ENCODE measurements at places on chromosomes 11 and 22.

- ATAC-seq: peak; percentile 68
Observed at GRCh38 chr22:39472570-39473556, 16.1 kb downstream of the MGAT3 start.

GRCh38 chr22:23035557-23036277 lies 34.6 kb upstream of the GNAZ start:
- peak; percentile 63 for ATAC-seq

DNA sequence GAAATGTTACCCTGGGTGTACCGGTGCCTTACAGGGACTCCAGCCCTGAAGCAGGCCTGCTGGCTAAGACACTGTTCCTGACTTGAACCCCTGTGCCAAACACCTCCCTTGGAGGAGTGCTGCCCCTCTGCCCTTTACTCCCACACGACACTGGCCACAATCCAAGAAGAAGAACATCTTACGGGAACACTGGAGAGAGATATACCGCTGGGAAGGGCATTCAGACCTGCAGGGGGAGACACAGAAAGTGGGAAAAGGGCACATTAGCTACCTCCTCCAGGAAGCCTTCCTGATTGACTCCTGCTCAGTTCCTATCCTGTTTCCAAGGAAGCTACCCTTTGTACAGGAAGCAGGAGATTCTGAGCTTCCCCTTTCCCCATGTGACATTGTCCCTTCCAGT lies 18.7 kb downstream of the TMPRSS13 start:
- no peak for ATAC-seq

DNA sequence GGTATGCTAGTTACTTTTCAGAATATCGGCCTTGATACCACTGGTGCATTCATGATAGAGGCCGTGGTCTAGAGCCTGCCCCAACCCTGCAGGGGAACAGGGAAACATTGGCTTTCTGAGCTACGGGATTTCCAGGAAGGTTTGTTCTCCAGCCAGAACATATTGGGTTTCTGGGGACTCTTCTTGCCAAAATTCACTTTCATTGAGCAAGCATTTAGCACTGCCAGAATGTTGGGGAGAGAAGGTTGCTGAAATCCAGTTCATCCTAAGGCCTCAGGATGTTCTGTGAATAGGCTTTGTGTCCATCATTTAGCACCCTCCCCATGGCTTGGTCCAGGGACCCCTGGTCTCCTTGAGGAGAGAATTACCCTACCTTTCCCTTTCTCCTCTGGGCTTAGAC lies 36.7 kb downstream of the DRG1 start:
- no peak for ATAC-seq

- ATAC-seq: no peak
Observed at GRCh38 chr11:72773291-72773690, 20.6 kb downstream of the STARD10 start.

DNA sequence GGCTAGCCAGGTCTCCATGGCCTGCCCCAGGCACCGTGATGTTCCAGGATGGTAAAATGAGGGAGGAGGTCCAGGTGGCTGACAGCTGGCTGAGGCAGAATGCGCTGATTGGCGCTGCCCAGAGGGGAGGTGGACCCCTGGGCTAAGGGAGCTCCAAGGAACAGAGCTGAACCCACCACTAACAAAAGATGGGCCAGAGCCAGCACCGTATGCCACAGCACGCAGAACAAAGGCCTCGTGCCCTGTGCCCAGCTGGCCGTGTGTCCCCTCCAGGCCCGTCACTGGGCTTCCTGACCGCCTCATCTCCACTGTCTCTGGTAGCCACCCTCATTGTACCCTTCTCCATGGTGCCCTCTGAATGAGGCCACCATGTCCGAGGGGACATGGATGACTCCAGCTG lies 19.6 kb upstream of the PRODH start:
- no peak for ATAC-seq

- ATAC-seq: no peak
Observed at GRCh38 chr11:126109941-126110731, 47.5 kb upstream of the CDON start.

DNA sequence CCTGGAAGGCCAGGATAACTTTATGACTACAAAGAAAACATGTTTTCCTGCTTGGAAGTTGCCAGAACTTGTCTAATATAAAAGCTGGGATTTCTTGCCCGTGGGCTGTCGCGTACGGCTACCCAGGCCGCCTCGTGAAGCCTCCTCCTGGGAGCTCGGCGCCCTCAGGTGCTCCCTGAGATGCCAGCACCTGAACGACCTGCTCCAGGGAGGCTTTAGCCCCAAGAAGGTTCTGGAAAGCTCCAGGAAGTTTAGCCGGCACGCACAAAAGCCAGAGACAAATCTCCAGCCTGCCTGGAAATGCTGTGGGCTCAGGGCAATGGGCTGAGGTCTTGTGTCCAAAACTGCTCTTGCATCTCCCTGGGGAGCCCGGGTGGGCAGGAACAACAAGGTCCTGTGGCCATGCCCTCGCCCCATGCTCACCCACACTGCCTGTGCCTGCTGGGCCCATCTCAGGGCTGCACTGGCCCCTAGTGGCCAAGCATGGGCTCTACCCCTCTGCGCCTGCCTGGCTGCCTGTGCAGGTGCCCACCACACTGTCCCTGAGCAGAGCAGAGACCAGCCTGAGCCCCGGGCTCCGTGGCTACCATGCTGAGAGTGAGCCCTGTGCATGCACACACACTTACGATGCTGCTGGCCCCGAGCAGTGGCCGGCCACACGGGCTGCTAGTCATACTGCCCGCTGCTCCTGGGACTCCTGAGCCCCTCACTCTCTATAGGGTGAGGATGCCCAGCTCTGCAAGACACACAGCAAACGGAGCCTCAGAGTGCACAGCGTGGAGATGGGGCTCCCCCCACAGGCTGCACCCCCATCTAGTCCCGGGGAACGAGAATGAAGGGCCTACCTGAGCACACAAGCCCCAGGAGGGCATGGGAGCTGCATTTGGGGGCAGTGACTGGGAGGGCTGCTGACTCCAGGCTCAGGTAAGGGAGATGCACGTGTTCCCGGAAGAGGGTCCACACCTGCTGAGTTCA lies 4.9 kb upstream of the CELSR1 start:
- peak; percentile 95 for ATAC-seq

- no peak for ATAC-seq
Observed at GRCh38 chr22:17336061-17336460, 33.2 kb upstream of the CECR2 start.

GRCh38 chr11:71474141-71474770 lies 21.3 kb downstream of the NADSYN1 start:
- no peak for ATAC-seq

GRCh38 chr11:6200975-6201374 lies 2.0 kb downstream of the OR52W1 start:
- no peak for ATAC-seq

- peak; percentile 64 for ATAC-seq
Observed at GRCh38 chr11:131025421-131026125, 109.3 kb upstream of the SNX19 start.

DNA sequence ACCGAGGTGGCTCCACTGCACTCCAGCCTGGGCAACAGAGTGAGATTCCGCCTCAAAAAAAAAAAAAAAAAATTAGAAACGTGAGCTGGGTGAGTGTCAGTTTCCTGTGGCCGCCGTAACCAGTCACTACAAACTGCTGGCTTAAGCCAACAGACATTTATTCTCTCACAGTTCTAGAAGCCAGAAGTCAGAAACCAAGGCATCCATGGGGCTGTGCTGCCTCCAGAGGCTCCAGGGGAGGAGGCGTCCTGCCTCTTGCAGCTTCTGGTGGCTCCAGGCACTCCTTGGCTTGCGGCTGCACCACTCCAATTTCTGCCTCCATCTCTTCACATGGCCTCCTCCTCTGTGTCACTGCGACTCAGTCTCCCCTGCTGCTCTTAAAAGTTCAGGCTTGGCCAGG lies 11.1 kb upstream of the KIAA0930 start:
- ATAC-seq: no peak

DNA sequence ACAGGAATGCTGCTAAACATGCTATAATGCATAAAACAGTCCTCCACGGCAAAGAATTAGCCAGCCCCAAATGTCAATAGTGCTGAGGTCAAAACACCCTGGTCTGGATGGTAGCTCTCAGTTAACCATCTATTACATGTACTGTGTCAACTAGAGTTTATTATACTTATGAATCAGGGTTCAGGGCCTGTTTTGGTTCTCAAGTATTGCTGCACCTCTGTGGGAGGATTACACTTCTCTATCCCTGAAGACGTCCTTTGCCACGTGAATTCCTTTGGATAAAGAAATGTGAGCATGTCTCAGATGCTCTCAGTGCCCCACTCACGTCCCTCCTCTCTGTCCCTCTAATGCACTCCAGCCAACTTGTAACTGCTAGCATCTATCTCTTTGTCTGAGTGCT lies 53.4 kb downstream of the SLC1A2 start:
- no peak for ATAC-seq

GRCh38 chr22:22401381-22401780 lies 107.2 kb downstream of the ZNF280B start:
- ATAC-seq: no peak

GRCh38 chr11:19903620-19904069 lies 191.0 kb downstream of the NAV2 start:
- ATAC-seq: peak; percentile 47

Data from stimulated activated memory B cell treated with anti-CD40 and anti-IgM and Interleukin-4, amounts not matched to agents 10 μg/mL and 1 μg/mL and 100 μg/mL, for 72 hours (primary cell).